ENCODE measurements at places on chromosomes 2 and 18.
A peak's percentile ranks its signal among the peaks of the same experiment; 100 is the strongest.

DNA sequence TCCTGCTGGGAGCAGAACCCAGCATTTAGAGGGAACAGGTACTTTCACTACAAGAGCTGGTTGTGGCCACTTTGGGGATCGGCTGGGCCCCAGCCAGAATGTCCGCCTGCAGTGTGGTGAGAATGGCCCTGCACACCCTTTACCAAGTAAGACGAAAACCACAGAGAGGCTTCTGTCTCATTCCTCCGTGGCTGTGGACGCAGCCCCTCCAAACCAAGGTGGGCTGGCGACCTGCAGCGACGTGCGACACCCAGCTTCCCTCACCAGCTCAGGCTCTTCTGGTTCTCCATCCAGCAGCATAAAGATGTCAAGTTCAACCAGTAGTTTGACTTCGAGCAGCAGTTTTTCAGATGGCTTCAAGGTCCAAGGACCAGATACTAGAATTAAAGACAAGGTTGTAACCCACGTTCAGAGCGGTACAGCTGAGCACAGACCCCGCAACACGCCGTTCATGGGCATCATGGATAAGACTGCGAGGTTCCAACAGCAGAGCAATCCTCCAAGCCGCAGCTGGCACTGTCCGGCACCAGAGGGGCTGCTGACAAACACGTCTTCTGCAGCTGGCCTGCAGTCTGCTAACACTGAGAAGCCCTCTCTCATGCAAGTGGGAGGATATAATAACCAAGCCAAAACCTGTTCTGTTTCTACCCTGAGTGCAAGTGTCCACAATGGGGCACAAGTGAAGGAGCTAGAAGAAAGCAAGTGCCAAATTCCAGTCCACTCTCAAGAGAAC, 56.2 kb downstream of the WDSUB1 start:
- no peak for DNase-seq

DNA sequence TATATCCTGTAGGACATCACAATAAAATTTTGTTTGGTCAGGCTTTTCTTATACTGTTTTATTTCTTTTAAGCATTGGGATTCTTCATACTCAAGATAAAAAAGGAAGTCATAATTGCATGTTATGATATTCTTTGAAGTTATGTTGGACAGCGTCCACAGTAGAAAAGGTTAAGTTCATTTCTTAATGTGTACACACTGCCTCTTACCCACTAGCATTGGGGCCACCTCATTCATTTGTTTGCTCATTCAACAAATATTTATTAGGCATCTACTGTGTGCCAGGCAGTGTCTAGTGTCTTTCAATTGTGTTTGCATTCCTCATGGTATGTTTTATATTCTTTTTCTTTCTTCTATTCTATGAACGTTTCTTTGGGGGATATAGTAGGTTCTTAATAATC, 70.2 kb downstream of the PTPRM start:
- DNase-seq = no peak

- no peak for DNase-seq
These were observed 192.8 kb upstream of the PID1 start for GRCh38 chr2:229463841-229464346.

GRCh38 chr2:183010112-183010511, 28.1 kb downstream of the NCKAP1 start:
- peak; percentile 4 for DNase-seq

DNA sequence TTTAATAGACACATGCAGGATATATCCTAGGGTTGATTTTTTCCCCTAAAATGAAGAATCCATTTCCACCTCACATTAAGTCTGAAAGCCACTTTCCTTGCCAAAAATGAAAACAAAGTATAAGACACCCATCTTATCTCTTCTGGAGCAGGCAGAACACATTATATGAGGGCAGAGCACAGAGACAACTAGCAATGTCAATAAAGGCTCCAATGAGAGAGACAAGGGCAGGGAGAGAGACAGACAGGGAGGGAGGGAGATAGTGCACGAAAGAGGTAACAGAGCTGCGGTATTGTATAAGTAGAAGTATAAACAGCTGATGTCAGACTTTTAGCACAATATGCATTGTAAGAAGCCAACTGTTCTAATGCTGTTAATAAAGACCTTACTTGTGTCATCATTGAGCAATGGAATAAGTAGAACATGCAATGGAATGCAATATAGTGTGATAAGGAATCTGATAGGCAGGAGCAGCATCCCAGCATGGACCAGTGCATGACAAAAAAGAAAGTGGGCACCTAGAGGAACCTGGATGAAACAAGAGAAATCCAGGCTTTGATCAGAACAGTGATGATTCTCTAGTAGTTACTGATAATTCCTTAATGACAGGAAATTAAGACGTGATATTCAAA, 150.6 kb upstream of the TCF4 start:
- DNase-seq = no peak
